Stimulated activated CD4-positive, alpha-beta T cell treated with anti-CD3 and anti-CD28 coated beads, TNF-alpha, amount 100 ng/mL, for 1 hour (primary cell): ENCODE measurements at places on chromosomes 12 and 14.

DNA sequence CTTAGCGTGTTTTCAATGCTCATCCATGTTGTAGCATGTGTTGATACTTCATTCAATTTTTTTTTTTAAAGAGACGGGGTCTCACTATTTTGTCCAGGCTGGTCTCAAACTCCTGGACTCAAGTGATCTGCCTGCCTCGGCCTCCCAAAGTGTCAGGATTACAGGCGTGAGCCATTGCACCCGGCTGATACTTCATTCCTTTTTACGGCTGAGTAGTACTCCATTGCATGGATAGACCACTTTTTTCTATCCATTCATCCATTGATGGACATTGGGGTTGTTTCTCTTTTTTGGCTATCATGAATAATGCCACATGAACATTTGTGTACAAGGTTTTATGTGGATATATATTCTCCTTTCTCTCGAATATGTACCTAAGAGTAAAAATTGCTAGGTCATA is 1.2 kb downstream of the P2RX7 start:
- DNase-seq, result no peak

GRCh38 chr12:106080791-106081170 is 58.0 kb downstream of the NUAK1 start:
- DNase-seq, result no peak

GRCh38 chr14:49512571-49512970 is 73.6 kb downstream of the RPS29 start:
- DNase-seq, result no peak

- DNase-seq, result no peak
Observed at GRCh38 chr12:2080604-2081003, 27.8 kb downstream of the CACNA1C start.

GRCh38 chr12:13451776-13452175 is 255.2 kb downstream of the EMP1 start:
- no peak for DNase-seq

DNA sequence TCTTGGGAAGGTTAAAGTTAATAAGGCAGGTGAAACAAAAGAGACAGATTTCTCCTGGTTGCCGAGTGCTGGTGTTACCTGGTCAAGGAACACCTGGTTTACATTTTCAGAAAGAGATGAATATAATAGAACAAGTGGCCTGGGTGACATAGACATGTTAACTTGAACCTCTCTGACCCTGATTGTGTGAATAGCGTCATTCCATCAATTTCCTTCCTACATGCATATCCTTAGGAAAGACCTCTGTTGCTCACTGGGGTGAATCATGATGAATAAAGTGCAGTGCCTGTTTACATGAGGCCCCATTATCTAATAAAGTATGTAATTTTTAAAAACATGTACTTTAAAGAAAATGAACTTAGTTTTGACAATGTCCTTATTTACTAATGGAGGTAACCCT is 1822.9 kb upstream of the FLRT2 start:
- no peak for DNase-seq

- DNase-seq, result no peak
Observed at GRCh38 chr12:74066476-74066875, 471.2 kb upstream of the ATXN7L3B start.

DNA sequence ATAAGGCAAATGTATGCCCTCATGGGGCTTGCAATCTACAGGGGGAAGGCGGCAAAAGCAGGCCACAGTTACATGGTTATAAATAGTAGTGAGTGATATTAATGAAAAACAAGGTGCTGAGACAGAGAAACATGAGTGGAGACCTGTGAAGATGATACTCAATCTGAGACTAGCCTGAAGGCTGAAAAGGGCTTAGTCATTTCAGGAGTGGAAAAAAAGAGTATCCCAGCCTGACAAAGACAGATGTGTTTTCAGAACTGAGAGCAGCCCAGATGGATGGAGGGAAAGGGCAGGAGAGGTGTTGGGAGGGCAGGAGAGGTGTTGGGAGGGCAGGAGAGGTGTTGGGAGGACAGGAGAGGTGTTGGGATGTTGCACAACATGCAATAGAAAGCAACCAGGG is 181.9 kb downstream of the C12orf42 start:
- DNase-seq, result no peak
